A549 (cell line): ENCODE measurements at places on chromosomes 3 and 15.

GRCh38 chr3:6062261-6063187, 798.4 kb upstream of the GRM7 start:
- DNase-seq, result no peak

DNA sequence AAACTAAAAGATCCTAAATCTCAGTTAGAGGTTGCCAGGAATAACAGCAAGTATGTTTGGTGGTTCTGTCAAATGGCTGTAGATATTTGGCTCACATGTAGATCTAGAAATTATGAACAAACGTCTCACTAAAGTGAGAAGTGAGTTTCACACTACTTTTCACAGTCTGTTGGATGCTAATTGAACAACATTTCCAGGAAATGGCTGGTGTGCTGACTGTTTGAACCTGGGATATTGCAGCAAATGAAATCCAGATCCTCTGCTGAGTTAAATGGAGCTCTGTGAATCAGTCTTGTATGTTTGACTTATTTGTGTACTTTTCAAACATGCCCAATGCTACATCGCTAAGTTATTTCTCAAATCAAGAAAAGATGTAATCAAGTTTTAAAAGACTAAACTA, 21.3 kb upstream of the RSL24D1 start:
- DNase-seq, result no peak

DNA sequence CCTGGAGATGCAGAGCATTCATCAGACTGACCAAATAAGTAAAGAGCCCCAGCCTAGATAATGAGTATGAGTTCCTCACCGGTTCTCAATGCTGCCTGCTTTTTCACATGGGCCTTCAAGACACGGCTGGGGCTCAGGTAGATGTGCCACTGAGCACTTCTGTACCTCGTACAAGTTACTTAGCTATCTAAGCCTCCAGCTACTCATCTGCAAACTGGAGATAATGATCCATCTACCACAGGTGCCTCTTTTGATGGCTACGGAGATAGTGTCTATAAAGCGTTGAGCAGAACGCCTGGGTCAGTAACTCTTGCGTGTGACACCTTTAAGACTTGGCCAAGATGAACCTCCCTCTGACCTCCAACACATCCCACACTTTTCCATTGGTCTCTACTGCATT, 56.3 kb downstream of the CCR4 start:
- DNase-seq, result no peak

DNA sequence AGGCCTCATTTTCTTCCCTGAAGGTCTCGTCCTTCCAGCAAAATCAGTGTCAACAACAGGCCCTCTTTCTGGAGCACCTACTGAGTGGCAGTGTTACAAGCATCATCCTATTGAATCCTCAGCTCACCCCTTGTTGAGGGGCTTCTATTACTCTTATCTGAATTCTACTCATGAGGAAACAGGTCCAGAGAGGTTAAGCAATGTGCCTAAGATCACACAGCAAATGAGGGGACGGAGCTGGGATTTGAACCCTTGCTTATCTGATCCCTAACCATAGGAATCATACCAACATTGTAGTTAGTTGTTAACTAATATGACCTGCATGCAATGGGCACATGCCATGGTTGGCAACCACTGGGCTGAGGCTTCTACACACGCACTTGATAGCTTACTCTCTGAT, 63.0 kb downstream of the SLC6A6 start:
- no peak for DNase-seq

- no peak for DNase-seq
These were observed 4.5 kb downstream of the FAM107A start for GRCh38 chr3:58572634-58573230.

- DNase-seq, result no peak
These were observed 31.0 kb downstream of the TRIM42 start for GRCh38 chr3:140708815-140709214.

GRCh38 chr3:57256844-57257243, 29.3 kb downstream of the APPL1 start:
- DNase-seq, result no peak

GRCh38 chr15:68701886-68702285, 118.8 kb downstream of the ANP32A start:
- DNase-seq, result no peak

DNA sequence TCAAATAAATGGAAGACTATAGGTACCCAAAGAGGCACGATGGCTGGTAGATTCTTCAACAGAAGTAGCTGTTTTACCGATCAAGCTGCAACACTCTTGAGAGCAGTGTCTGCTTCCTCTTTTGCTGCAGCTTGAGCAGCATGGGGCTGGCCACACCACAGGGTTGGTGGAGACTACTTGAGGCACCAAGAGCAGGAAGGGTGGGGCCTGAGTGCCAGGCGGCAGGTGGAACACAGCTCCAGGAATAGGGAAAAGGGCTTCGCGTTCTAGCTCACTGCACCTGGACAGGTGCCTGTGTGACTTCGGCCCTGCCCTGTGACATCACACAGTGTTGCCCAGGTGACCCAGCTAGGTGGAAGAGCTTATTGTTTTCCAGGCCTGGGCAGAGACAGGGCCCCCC, at the start of gene CCDC33:
Gene CCDC33, plus strand, starts transcription at position 365 of the 400 bp plus-strand sequence. CDS start 394 bp downstream, outside the sequence.
- no peak for DNase-seq

GRCh38 chr15:73954188-73955145, 28.2 kb downstream of the LOXL1 start:
- DNase-seq, result no peak

- no peak for DNase-seq
These were observed 6.0 kb downstream of the PRKCI start for GRCh38 chr3:170228093-170228766.

- DNase-seq, result no peak
These were observed 136.0 kb upstream of the UBE2E2 start for GRCh38 chr3:23067116-23067515.

- no peak for DNase-seq
These were observed 640.4 kb upstream of the ARPP21 start for GRCh38 chr3:34998902-34999301.

- no peak for DNase-seq
These were observed 24.3 kb downstream of the MKRN2OS start for GRCh38 chr3:12521010-12521409.

DNA sequence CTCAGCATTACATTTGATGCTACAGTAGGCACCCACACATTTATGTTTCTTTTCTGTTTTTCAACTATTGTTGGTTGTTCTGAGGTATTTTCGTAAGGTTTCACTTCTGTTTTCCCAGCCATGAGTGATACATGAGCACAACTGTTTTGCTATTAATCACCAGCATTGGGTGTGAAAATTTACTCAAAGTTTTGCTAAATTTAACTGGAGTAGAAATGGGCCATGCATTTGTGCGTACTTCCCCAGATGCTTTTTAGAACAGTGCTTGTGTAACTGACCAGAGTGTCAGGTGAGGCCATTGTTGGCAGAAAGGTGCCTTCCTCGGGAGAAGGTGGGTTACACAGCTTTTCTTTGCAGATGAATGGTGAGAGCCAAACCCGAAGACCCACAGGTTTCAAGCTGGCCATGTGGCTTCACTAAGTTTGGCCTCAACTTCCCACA, 70.4 kb downstream of the ST6GAL1 start:
- DNase-seq, result no peak
